ENCODE measurements at places on chromosomes 1 and 21.

DNA sequence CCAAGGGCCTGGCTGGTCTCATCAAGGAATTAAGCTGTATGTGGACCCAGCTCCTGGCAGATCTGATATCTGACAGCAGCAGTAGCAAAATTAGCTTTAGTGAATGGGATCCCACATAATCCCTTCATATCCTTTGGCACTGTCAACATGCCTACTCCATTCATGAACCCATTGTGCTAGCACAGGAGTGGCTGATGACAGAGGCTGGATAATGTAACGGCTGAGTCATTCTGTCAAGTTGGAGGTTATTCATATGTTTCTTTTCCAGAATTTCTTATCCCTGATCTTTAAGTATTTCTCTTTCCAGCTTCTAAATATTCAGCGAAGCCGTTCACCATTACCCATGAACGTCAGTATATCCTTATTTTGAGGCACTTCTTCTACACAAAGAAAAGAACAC lies 84.3 kb downstream of the EXTL2 start:
- no peak for DNase-seq

- no peak for DNase-seq
Observed at GRCh38 chr1:43908858-43909257, 24.7 kb upstream of the ARTN start.

- DNase-seq, result no peak
Observed at GRCh38 chr1:219442611-219443061, 170.3 kb downstream of the ZC3H11B start.

GRCh38 chr1:118920124-118920717 lies 67.9 kb downstream of the TBX15 start:
- DNase-seq, result no peak

- DNase-seq, result no peak
Observed at GRCh38 chr1:112589766-112590165, 29.2 kb downstream of the ST7L start.

Measured in NCI-H1930 (cell line).